ENCODE measurements at places on chromosomes 12 and 14.

- ATAC-seq = no peak
Observed at GRCh38 chr12:40945772-40946171, 242.3 kb upstream of the PDZRN4 start.

DNA sequence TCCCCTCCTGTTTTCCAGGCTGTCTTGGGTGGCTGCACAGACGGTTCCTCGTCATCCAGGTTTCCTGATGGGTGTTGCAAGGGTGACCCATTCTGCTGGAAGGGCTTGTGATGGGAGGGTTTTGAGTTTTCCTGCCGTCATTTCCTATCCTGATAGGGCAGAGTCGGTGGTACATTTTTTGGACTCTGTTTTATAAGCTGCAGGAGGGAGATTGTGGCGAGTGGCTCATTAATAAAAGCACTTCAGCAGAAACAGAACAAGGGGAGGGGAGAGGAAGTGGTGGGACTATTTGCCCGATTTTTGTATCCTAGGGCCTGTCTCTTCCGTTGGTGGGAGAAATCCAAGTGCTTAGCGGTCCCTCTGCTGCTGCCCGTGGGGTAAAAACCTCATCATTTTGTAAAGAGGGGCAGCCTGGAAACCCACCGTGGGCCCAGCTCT, 40.0 kb downstream of the TSPAN9 start:
- ATAC-seq = no peak

- ATAC-seq = no peak
Observed at GRCh38 chr12:29773076-29773475, 10.7 kb downstream of the TMTC1 start.

- ATAC-seq = no peak
Observed at GRCh38 chr14:72236629-72237028, 304.4 kb downstream of the RGS6 start.

- ATAC-seq = no peak
Observed at GRCh38 chr14:68792678-68792978, 239 bp downstream of the ZFP36L1 start.
